CD4-positive, alpha-beta T cell treated with Interleukin-10 for 1 hour (primary cell): ENCODE measurements at places on chromosomes 2 and 18.
A peak's percentile ranks its signal among the peaks of the same experiment; 100 is the strongest.

GRCh38 chr2:151096235-151096634 lies 165.4 kb downstream of the RBM43 start:
- DNase-seq: no peak

- peak; percentile 67 for DNase-seq
Measured at GRCh38 chr2:105873721-105874120, 129.0 kb downstream of the NCK2 start.

- no peak for DNase-seq
Measured at GRCh38 chr18:53411511-53411910, 813.0 kb downstream of the MBD2 start.

DNA sequence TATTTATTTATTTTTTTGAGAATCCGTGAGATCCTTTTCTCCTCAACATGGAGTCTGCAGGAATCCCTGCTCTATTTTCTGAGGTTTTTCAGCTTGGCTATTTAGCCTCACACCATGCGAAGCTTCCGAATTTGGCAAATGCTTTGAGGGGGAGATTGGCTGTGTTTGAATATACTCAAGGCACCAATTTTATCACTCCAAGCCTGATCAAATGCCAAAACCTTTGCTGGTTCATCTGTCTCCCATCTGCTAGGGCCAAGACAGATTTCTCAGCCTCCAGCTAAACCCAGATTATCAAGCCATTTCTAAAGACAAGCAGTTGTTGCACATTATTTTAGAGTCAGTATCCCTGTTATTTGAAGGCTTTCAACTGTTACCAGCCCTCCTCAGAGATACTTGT lies 295.7 kb downstream of the XIRP2 start:
- no peak for DNase-seq

- DNase-seq: no peak
Measured at GRCh38 chr2:112916145-112916571, 5.2 kb downstream of the IL37 start.

DNA sequence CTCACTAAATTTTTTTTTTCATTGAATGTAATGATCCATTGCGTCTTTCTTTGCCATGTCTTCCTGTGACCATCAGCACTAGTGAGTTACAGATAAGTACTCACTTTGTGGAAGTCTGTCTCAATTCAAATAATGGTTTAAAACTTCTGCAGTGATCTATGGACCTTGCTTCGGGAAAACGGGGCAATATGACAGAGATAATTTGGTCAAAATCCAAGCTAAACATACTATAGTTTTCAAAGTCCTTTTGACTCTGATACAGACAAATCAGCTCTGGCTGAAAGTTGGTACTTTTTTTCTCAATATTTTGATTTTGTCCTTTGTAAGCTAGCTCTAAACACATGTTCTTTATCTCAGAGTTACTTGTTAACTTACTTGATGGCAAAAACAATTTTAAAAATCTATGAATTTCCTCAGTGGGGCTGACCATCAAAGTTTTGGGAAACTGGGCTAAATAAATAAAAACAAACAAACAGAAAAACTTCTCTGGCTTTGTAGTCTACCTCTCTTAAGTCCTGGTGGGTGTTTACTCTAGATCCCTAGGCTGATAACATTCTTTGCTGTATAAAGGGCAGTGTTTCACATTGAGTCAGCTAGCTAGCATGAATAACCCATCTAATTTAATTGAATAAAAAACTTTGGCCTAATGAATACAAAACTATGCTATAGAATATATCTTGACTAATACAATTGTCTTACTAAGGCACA lies 327.6 kb downstream of the RDH14 start:
- DNase-seq: no peak

GRCh38 chr2:142853912-142854311 lies 23.6 kb upstream of the KYNU start:
- no peak for DNase-seq
